ENCODE measurements at places on chromosomes 16 and 17. TPM values are rescaled to one million over a fixed set of nuclear protein-coding genes. Genes with fewer than 3 reads are reported as not detected.

Gene BFAR
- total RNA-seq, result 87.6 TPM

Gene HSD17B2
- not detected for total RNA-seq

Gene CCDC200
- total RNA-seq, result not detected

Gene HYDIN
- 0.37 TPM for total RNA-seq

Gene FA2H
- 33.5 TPM for total RNA-seq

Gene PSMD3
- 175 TPM for total RNA-seq

All from A549 treated with CORT108297 at 1 μM for 4 hours (cell line).